GM03348 (cell line): ENCODE measurements at places on chromosomes 1 and 21.

DNA sequence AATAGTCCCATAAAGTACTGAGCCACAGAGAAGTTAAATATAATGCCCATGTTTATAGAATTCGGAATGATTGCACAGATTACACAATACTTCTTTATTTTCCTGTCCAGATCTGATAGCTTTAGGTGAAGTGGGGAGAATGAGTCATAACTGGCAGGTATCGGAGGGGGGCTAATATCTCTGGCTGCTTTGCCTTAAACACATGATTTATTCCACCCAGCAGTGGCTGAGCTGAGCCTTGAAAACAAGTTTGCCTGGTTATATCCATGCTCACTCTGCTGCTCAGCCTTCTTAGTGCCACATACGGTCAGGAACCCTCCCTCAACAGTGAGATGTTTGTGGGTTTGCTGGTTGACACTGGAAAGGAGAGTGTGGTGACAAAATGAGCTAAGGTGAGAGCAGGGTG is 119.7 kb upstream of the ZNF648 start:
- no peak for DNase-seq

DNA sequence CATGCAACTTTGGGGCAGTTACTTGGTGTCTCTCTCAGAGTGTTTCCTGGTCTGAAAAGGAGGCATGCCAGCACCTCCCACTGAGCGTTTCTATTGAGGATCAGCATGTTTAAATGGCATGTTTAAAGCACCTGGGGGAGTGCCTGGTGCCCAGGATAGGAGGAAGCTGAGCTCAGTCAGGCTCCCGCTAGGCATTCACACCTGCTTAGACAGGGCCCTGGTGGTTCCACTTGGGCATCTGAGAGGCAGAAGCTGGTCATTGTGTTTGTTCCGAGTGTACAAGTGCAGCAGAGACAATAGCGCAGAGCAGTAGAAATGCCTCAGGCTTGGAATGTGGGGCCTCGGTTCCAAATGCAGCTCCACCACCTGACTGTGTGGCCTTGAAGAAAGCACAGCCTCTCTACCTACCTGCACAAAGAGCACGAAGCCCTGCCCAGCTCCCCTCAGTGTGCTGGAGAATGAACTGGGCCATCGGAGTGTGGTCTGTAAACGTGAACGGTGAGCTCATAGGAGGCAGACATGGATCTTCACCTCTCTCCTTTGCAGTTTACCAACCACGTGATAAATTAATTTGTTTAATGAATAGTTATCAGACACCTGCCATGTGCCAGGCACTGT is 20.3 kb upstream of the TMEM222 start:
- no peak for DNase-seq

GRCh38 chr1:25011943-25012638 is 82.0 kb upstream of the RUNX3 start:
- DNase-seq: no peak

DNA sequence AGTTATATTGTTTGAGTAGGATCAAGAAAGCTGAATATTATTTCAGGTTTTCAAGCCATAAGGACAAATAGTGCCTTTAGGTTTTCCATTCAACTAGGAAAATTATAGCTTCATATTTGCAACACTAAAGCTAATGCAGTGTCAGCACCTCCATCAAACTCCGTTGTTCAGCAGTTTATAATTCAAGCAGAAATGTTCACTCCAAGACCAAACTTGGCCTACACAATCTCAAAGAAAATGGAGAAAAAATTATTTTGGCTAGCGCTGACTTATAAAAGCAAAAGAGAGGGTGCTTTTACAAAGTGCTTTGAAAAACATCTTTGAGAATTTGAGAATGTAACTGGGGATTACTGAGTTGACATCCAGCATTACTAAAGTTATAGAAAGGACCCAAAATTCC is 1.4 kb downstream of the SPAG17 start:
- DNase-seq: no peak

GRCh38 chr1:90729504-90730242 is 12.6 kb upstream of the BARHL2 start:
- no peak for DNase-seq

DNA sequence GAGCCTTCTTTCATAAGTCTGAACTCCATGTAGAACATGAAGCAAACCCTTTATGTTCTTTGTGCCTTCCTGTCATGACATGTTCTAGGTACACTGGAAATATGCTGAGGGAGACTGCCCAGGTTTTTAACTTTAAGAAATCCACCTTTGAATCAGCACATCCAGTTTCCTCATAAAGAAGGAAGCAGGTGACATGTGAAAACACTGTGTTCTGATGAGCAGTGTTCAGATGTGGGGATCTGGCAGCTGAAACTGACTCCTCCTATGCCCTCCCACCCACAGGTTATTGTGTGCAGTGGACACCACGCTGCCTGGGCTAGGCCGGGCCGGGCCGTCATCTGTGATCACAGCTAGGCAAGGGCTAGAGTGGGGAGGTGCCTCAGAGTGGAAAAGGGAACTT is 51.1 kb downstream of the CNN3 start:
- no peak for DNase-seq

- no peak for DNase-seq
Measured at GRCh38 chr1:83583351-83584014, 415.4 kb downstream of the TTLL7 start.

- DNase-seq: no peak
Measured at GRCh38 chr1:188641566-188642211, 1812.9 kb downstream of the PLA2G4A start.

DNA sequence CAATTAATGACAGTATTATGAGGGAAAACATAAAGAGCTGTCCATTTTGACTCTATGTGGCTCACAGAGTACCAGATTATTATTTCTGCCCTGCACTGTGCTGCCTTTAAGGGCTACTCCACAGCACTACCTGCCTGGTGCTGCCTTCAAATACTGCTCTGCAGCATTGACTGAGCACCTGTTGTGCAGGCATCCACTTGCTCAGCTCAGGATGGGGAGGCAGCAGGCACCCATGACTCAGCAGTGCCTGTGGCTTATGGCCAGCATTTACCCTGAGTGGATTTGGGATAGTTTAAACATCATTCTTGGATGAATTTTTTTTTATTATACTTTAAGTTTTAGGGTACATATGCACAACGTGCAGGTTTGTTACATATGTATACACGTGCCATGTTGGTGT is 953 bp upstream of the KPRP start:
- no peak for DNase-seq
